RWPE2 (cell line): ENCODE measurements at places on chromosomes 5 and 9.

DNA sequence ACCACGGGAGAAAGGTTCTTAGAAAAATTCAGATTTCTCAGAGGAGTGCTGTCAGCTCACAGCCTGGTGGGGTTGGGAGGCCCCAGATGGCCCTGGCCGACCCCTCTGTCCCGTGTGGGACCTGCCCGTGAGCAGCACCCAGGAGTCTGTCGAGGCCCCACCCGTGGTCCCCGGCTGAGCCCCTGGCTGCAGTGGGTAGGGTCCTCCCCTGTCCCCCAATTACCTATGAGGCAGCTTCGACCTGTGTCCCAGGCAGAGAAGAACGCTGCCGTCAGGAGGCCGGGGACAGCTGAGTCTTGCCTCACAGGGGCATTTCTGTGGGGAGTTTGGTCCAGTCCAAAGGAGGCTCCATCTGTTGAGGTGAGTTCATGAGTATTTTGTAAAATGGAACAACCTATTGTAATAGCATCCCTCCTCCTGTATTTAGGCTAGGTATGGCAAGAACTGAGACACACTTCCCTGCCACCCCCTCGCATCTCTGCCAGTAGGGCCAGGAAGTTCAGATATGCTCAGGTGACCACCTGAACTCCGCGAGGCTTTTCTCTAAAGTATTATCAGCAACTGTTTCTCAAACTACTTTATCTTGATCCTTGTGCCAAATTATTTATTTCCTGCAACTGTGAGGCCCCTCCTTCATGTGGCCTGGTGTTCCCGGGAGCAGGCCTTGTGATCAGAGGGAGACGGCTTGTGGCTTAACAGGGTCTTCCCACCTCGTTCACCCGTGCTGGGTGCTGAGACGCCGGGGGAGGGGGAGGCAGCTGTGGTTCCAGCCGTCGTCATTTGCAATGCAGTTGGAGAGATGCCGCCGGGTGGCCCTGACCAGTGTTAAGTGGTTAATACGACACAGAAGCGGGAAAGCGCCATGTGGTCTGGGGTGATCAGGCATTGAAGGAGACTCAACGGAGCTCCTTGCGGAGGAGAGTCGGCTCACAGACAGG lies 1.7 kb downstream of the AHRR start:
- H3K4me1 ChIP-seq: no peaks in the 10 kb centered on the region
- peaks cover 39% of the 10 kb centered on the region for H3K27me3 ChIP-seq
- no peak overlapping the region for H3K4me3 ChIP-seq
- no peak overlapping the region for H3K27ac ChIP-seq
- H3K36me3 ChIP-seq: no peaks in the 10 kb centered on the region

GRCh38 chr5:60131504-60131903 lies 238.0 kb upstream of the PDE4D start:
- H3K4me1 ChIP-seq: no peaks in the 10 kb centered on the region
- no peak overlapping the region for H3K4me3 ChIP-seq
- no peak overlapping the region for H3K27ac ChIP-seq
- no peaks in the 10 kb centered on the region for H3K27me3 ChIP-seq
- DNase-seq: no peak
- no peaks in the 10 kb centered on the region for H3K36me3 ChIP-seq

DNA sequence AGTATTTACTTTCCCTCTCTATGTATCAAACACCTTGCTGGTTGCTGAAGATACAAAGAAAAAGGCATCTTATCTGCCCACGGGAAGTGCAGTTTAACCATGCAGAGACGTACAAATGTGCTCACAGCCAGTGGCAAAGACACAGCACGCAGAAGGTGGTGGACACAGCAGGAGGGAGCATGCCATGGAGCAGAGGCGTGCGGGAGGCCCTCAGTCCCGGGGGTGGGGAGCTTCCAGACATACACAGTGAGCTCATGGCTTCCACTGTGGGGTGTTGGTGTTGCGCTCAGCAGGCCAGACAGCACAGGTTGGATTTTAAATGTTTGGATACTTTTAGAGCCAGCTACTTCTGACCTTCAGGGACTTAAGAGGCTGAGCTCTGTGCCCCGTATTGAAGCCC lies 8.8 kb upstream of the BARX1 start:
- H3K36me3 ChIP-seq: no peaks in the 10 kb centered on the region
- DNase-seq: no peak
- no peaks in the 10 kb centered on the region for H3K4me1 ChIP-seq
- no peak overlapping the region for H3K4me3 ChIP-seq
- peaks cover 28% of the 10 kb centered on the region for H3K27me3 ChIP-seq

- H3K27me3 ChIP-seq: no peaks in the 10 kb centered on the region
- no peak overlapping the region for H3K4me3 ChIP-seq
Observed at GRCh38 chr5:82417776-82418607, 139.8 kb upstream of the RPS23 start.

- H3K4me1 ChIP-seq: peaks cover 11% of the 10 kb centered on the region
- H3K4me3 ChIP-seq: no peak overlapping the region
- H3K36me3 ChIP-seq: no peaks in the 10 kb centered on the region
- no peak overlapping the region for H3K27ac ChIP-seq
- no peak for DNase-seq
Observed at GRCh38 chr5:17413691-17414090, 84.3 kb upstream of the TAF11L2 start.

- DNase-seq: no peak
- H3K36me3 ChIP-seq: no peaks in the 10 kb centered on the region
- no peak overlapping the region for H3K4me3 ChIP-seq
- H3K27ac ChIP-seq: no peak overlapping the region
Observed at GRCh38 chr9:80507611-80508010, 935.8 kb downstream of the TLE4 start.

DNA sequence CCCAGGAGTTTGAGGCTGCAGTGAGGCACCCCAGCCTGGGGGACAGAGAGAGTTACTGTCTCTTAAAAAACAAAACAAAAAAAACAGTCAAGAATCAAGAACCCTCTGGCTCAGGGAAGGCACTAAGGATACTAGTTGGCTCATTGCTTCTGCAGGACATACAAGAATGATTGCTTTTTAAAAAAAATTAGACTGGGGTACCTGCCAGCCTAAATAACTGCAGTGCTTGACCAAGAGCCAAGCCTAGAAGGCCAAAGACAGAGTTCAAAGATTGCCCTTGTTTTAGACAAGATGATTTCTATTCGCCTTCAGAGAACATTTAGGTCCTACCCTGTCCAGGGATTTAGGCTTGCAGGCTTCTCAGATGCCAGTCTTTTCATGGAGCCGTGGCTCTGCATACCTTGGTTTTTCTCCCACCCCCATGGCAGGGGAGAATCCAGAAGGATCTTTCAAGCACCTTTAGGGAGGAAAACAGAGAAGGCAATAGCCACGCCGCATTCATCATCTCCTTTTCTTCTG lies 93.7 kb upstream of the IL6ST start:
- no peak overlapping the region for H3K27ac ChIP-seq
- H3K4me1 ChIP-seq: no peaks in the 10 kb centered on the region
- DNase-seq: no peak
- no peaks in the 10 kb centered on the region for H3K27me3 ChIP-seq
- no peaks in the 10 kb centered on the region for H3K36me3 ChIP-seq

- H3K27ac ChIP-seq: no peak overlapping the region
- no peaks in the 10 kb centered on the region for H3K4me1 ChIP-seq
- no peaks in the 10 kb centered on the region for H3K36me3 ChIP-seq
- H3K27me3 ChIP-seq: peaks cover 6% of the 10 kb centered on the region
Observed at GRCh38 chr5:163535290-163535689, 29.9 kb downstream of the MAT2B start.

- H3K4me1 ChIP-seq: no peaks in the 10 kb centered on the region
- H3K27me3 ChIP-seq: peaks cover 8% of the 10 kb centered on the region
- no peak overlapping the region for H3K27ac ChIP-seq
- DNase-seq: no peak
- H3K36me3 ChIP-seq: no peaks in the 10 kb centered on the region
Observed at GRCh38 chr5:88545338-88545737, 276.7 kb upstream of the TMEM161B start.

- no peak overlapping the region for H3K4me3 ChIP-seq
- no peaks in the 10 kb centered on the region for H3K27me3 ChIP-seq
- H3K27ac ChIP-seq: no peak overlapping the region
- peaks cover 79% of the 10 kb centered on the region for H3K36me3 ChIP-seq
- DNase-seq: no peak
Observed at GRCh38 chr9:95074632-95075031, 242.9 kb downstream of the FANCC start.

DNA sequence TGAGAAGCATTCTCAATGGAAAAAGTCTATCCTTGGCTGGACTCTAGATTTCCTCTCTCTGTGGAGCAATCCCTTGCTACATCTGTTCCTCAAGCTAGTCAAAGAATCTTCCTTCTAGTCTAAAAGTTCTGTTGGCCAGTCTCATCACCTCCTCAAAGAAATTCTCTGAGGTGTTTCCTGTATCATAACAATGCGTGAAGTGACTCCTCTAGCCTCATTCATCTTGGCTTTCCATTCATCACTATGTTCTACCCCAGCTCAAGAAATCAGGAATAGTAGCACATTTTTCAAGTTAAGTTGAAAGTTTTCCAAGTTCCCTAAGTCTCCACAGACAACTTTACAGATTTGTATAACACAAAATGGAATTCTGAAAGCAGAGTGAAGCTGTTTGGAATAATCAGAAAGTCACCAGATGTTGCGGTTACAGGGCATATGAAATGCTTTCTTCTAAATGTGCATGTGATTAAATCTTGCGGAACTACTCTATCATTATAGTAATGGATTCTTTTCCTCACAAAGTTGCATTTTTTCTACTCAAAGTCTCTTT lies 176.6 kb upstream of the FREM1 start:
- H3K36me3 ChIP-seq: no peaks in the 10 kb centered on the region
- no peaks in the 10 kb centered on the region for H3K4me1 ChIP-seq
- H3K27me3 ChIP-seq: no peaks in the 10 kb centered on the region
- H3K4me3 ChIP-seq: no peak overlapping the region
- DNase-seq: no peak

DNA sequence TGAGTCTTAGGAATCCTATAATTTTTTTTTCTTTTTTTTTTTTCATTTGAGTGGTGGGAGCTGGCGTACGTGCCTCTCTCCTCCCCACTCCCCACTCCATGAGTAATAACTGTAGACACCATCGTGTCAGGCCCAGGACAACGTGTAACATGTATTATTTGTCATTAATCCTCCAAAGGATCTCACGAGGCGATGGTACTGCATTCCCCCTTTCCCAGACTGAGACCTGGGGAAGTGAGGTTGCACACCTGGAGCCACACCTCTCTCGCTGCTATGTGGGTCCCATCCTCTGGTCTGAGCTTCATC lies 6.1 kb upstream of the IER5L start:
- no peaks in the 10 kb centered on the region for H3K27me3 ChIP-seq
- no peaks in the 10 kb centered on the region for H3K4me1 ChIP-seq
- no peaks in the 10 kb centered on the region for H3K36me3 ChIP-seq
- no peak for DNase-seq
- no peak overlapping the region for H3K27ac ChIP-seq

DNA sequence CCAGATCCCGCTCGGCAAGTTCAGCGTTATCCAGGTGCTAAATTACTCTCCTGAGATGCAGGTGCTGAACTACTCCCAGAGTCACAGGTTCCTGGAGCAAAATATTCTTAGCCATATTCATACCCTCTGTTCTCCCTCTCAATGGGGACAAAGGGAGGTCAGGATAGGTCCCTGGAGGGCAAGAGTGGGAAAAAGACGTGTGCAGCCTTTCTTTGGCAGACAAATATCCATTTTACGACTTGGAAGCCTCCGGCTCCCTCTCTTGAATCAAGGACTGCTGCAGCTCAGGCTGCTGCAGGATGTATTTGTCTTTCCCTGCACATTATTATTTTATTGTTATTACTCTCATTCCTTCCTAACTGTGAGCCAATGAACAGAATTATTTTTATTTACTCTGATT lies 590.2 kb downstream of the NR2F1-AS1 start:
- no peak overlapping the region for H3K27ac ChIP-seq
- no peak for DNase-seq
- H3K4me1 ChIP-seq: no peaks in the 10 kb centered on the region
- no peak overlapping the region for H3K4me3 ChIP-seq

GRCh38 chr5:147446523-147446922 lies 63.3 kb downstream of the DPYSL3 start:
- no peak for DNase-seq
- no peak overlapping the region for H3K27ac ChIP-seq
- no peaks in the 10 kb centered on the region for H3K4me1 ChIP-seq
- peaks cover 16% of the 10 kb centered on the region for H3K27me3 ChIP-seq
- no peaks in the 10 kb centered on the region for H3K36me3 ChIP-seq

DNA sequence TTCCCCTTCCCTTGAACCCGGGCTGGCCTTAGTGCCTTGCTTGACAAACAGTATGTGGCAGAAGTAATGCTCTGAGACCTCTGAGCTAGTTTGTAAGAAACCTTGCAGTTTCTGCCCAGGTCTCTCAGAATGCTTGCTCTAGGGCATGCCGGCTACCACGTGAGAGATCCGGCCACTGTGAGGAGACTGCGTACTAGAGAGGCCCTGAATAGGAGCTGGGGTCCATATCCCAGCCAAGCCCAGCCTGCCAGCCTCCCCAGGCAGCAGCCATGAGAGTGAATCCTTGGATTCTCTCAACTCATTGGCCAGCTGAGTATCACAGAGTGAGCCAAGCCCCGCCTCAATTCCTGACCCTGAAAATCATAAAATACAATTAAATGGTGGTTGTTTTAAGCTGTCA lies 16.0 kb upstream of the COL15A1 start:
- no peaks in the 10 kb centered on the region for H3K4me1 ChIP-seq
- H3K4me3 ChIP-seq: no peak overlapping the region

- no peaks in the 10 kb centered on the region for H3K4me1 ChIP-seq
- H3K36me3 ChIP-seq: no peaks in the 10 kb centered on the region
- no peak overlapping the region for H3K27ac ChIP-seq
- no peak overlapping the region for H3K4me3 ChIP-seq
- no peak for DNase-seq
Observed at GRCh38 chr5:60520451-60521227, 179.3 kb downstream of the DEPDC1B start.

DNA sequence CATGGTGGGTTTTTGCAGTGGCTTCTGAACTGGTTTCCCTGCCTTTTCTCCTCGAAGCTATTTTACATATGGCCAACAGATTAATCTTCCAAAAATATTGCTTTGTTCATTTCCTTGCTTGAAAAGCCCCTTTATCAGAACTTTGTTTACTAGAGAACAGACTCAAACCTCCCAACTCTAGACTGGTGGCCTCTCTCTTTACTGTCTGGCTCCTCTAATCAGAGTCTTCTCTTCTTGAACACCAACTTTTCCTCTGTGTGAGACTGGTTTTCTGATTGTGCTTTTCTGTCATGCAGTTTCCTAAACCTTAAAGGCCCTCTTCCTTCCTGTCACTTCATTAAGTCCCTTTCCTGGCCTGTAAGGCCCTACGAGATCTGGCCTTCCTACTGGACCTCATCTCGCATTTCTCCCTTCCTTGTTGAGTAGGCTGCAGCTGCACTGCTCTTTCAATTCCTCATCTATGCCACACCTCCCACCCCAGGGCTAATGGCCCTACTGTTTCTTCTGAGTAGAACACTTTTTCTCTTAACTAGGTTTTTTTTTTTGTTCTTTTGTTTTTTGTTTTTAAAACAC lies 5.7 kb downstream of the C9orf43 start:
- no peak for DNase-seq
- H3K4me1 ChIP-seq: no peaks in the 10 kb centered on the region

GRCh38 chr9:81390792-81391456 lies 298.4 kb downstream of the TLE1 start:
- H3K27ac ChIP-seq: peak overlapping the region; percentile 97
- no peak overlapping the region for H3K4me3 ChIP-seq
- H3K27me3 ChIP-seq: no peaks in the 10 kb centered on the region
- DNase-seq: no peak
- H3K4me1 ChIP-seq: peaks cover 29% of the 10 kb centered on the region
